Thyroid gland (tissue), 4 donors: ENCODE measurements at places on chromosomes 11 and 22. TPM values are rescaled to one million over a fixed set of nuclear protein-coding genes. Genes with fewer than 3 reads are reported as not detected.

TIMM10B gene
- total RNA-seq = 51.7 TPM

LRRC55 gene
- 0.11 TPM for total RNA-seq

TMEM86A gene
- total RNA-seq = 6.6 TPM

- DNase-seq = no peak
Measured at GRCh38 chr11:22684082-22684481, 17.7 kb downstream of the GAS2 start.

GRCh38 chr11:108558222-108558621, 35.3 kb downstream of the EXPH5 start:
- no peak for DNase-seq

OR51I1 gene
- total RNA-seq = not detected

GRCh38 chr11:101574886-101575285, 8.9 kb downstream of the TRPC6 start:
- DNase-seq = no peak

DNA sequence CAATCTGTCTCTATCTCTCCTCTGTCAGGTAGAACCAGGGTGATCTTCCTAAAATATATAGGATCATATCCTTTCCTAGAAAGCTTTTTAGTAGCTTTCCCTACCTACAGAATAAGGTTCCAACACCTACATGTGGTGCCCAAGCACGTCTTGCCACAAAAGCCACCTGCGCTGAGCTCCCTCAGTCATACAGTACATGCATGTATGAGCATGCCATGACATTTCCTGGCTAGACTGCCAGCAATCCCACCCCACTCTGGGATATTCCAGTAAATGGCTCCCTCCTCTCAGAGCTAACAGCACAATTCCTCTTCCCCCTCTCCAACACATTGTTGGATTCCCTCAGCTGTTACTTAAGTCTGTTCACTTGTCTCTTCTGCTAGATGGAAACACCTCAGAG, 398.0 kb downstream of the TENM4 start:
- DNase-seq = no peak

GRCh38 chr11:71114124-71114851, 138.1 kb downstream of the SHANK2 start:
- DNase-seq = no peak

TRIM48 gene
- total RNA-seq = not detected

DNA sequence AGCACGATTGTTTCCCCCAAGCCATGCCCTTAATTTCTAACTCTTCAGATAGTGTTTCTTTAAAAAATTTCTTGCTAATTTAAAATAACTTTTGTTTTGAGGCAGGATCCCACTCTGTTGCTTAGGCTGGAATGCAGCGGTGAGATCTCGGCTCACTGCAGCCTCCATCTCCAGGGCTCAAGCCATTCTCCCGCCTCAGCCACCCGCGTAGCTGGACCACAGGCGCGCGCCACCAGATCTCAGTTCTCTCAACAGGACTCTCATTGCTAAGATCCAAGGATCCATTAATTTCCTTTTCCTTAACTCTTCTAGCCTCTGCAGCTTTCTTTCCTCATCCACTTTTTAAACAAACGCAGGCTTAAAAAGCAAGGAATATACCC, 327 bp upstream of the MED17 start:
- DNase-seq = no peak

ARHGAP20 gene
- 19.5 TPM for total RNA-seq

KCNJ4 gene
- not detected for total RNA-seq
